ENCODE measurements at places on chromosomes 2 and 18.
A peak's percentile ranks its signal among the peaks of the same experiment; 100 is the strongest.

GRCh38 chr2:240637116-240637900 is 12.0 kb downstream of the GPR35 start:
- DNase-seq: no peak

- no peak for DNase-seq
Measured at GRCh38 chr2:220660277-220661145, 911.6 kb downstream of the EPHA4 start.

DNA sequence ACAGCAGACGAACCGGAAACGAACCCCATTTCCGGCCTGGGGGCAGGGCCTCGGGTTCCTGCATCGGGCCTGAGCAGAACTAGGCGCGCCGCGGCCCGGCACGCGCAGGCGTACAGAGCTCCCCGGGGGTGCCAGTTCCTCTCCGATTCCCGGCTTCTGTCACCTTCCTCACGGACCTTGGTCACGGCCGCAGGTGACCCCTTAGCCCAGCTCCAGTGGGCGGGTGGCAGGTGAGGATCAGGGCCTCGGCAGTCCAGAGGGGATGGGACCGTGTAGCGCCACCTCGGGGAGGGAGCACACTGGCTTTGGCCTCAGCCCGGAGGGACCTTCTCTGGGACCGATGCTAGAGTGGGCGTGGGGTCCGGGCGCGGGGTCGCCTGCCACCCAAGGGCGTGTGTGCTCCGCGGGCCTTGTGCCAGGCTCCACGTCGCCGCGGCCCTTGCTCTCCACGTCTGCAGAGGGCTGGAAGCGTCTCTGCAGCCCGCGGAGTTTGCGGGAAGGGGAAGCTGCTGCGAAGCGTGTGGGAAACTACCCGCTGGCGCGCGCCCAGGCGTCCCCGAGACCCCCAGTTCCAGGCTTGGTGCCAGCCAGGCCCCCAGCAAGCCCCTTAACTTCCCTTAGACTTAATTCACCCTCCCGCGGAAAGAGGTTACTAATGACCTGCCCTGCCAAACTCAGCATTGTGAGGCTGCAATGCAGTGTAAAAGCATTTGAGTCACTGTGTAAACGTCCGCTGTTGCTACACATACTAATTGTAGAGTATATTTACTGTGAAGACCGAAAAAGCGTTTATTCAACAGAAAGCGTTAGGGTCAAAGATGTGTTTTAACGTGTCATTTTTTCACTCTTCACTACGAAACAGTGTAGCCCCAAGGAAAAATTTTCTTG is at the start of gene TRAPPC12:
Gene TRAPPC12, plus strand, starts transcription at position 48 of the 888 bp plus-strand sequence. CDS start 7,930 bp downstream, outside the sequence.
- peak; percentile 96 for DNase-seq

DNA sequence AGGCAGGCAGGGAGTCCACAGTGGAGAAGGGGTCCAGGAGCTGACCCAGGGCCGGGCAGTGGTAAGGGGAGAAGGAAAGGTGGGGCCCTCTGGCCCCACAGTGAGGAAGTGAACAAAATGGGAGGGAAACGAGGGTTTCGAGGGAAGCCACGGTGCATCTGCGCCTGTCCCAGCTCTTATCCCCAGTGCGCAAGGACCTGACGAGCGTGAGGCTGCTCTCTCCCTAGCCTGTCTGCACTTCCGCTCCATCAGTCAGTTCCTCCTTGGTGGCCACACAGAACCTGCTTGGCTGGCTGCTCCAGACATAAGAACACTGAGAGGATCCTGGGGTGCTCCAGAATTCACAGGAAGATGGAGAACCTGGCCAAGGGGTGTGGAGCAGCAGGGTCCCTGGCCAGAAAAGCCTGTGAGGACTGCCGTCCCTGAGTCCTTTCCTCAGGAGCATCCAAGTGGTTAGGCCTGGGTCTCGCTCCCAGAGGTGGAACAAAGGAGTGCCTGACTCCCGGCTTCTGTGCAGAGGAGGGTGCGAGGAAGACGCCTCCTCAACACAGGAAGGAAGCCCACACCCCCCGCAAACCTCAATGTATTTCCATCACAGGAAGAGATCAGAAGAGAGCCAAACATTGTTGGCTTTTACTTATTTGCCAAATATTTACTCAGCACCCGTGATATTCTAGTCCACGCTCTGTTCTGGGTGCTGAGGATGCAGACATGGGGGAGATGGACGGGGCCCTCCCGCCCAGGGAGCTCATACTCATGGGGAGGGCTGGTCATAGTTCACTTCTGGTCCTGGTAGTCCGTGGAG is 43.7 kb upstream of the SEMA4C start:
- DNase-seq: peak; percentile 81

GRCh38 chr2:160245614-160246155 is 45.6 kb upstream of the ITGB6 start:
- peak; percentile 53 for DNase-seq

DNA sequence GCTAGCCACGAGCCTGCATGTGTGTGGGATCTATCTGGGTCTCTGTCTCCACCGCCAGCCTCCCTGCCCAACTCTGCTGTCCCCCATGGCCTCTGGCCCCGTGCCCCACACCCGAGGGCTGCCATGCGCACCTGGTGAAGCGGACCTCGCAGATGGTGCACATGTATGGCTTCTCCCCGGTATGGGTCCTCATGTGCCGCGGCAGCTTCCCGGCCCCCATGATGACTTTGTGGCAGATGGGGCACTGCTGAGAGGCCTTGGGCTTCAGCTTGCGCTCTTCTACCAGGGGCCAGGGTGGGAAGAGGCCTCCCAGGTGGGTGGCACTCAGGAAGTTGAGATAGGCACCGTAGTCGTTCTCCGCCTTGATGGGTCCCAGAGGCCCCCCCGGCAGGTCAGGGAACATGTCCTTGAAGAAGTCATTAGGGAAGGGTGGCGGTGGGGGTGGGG is 109.3 kb upstream of the SMAD2 start:
- DNase-seq: no peak
